Activated CD4-positive, alpha-beta T cell treated with anti-CD3 and anti-CD28 coated beads for 48 hours (primary cell): ENCODE measurements at places on chromosomes 3 and 15.

GRCh38 chr3:194284351-194284750 lies 66.8 kb downstream of the CPN2 start:
- DNase-seq, result no peak

GRCh38 chr3:172688588-172688987 lies 22.3 kb downstream of the NCEH1 start:
- DNase-seq, result no peak

DNA sequence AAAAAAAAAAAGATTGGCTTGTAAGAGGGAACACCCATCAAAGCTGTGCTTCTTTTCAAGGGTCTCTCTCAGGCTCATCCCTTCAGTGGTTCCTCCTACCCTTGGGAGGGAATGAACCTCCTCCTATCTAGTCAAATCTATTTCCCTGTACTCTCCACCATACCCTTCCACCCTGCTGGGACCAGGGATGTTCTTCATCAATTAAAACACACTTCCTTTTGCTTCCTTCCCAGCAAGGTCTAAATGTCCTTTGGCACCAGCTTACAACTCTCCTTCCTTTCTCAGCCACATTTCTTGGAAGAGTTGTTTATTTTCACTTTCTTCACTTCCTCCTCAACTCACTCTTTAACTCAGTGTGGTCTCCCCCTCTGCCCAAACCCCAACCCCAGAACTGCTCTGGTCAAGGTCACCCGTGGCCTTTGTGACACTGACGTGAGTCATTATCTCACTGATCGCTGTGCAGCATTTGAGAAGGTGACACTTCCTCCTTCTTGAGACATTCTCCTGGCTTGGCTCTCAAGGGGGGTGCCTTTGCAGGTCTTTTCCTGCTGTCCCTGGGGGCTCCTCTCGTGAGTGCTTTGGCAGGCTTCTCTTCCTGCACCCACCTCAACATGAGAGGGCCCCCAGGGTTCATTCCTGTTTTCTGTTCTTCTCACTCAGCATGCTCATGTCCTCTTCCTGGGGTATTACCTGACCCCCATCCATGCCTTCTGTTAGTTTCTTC lies 210.5 kb upstream of the TLE3 start:
- DNase-seq, result peak; percentile 35

- no peak for DNase-seq
Observed at GRCh38 chr3:68242606-68243005, 588.2 kb upstream of the SUCLG2 start.

DNA sequence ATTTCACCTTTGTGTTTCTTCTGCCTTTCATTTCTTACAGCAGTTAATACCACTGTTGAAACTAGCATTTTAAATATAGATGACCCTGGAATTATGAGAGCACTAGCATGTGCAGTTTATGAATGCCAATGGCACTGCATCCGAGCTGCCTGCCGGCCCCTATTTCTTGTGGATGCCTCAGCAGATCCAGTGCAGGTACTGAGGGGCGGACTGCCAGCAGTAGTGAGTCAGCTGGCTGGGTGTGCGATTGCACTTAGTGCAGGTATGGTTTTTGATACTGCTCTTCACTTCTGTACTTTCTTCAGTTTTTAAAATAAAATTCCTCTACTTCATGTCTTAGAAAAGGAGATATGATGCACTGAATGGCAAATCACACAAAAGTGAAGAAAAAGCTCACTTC lies 453.0 kb downstream of the DIPK2A start:
- no peak for DNase-seq
